Vagina (tissue), 2 donors: ENCODE measurements at places on chromosomes 1 and 21. TPM values are rescaled to one million over a fixed set of nuclear protein-coding genes. Genes with fewer than 3 reads are reported as not detected.

- no peaks in the 10 kb centered on the region for H3K27me3 ChIP-seq
- no peak for DNase-seq
- no peaks in the 10 kb centered on the region for H3K36me3 ChIP-seq
- H3K4me1 ChIP-seq = no peaks in the 10 kb centered on the region
- no peak overlapping the region for H3K27ac ChIP-seq
Observed at GRCh38 chr1:170853302-170853701, 82.0 kb upstream of the MROH9 start.

DNA sequence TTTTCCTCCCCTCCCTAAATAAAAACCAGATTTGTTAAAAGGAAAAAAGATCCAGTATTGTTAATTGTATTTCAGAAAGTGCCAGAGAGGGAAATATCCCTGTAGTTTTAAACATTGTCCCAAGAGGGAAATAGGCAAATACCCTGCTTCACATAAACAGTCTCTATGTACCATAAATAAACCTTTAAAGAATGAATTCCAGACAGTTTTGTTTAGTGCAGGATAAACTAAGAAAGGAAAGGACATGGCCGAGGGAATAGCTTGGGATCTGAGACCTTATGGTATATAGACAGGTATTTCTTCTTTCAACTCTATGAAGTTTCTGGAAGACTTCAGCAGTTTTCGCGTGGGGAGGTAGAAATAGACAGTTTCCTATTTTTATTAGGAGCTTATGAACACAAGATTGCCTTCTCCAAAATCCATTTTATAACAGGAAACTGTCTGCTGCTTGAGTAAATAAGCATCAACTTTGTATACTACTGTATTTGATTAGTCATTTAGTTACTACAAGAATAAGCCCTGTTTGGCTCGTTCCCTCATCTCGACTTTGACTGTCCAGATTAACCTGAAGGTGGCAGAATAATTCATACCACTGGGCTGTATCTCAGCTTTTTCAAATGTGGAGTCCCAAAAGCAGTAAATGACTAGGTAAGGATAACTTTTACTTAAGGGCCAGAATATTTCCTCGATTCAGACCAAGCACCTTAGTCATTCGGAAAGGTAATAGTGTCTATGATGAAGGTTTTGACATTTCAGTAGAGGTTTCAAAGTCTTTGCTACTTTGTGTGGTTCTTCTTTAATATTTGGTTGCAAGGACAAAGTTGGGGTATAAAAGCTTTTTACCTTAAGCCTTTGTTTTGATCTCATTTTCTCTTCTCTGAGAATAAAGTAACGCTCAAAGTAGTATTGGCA lies 177.5 kb downstream of the VPS13D start:
- no peaks in the 10 kb centered on the region for H3K27me3 ChIP-seq
- no peak for DNase-seq
- H3K4me1 ChIP-seq = peaks cover 47% of the 10 kb centered on the region
- H3K4me3 ChIP-seq = no peak overlapping the region
- H3K27ac ChIP-seq = peak overlapping the region; percentile 65

DNA sequence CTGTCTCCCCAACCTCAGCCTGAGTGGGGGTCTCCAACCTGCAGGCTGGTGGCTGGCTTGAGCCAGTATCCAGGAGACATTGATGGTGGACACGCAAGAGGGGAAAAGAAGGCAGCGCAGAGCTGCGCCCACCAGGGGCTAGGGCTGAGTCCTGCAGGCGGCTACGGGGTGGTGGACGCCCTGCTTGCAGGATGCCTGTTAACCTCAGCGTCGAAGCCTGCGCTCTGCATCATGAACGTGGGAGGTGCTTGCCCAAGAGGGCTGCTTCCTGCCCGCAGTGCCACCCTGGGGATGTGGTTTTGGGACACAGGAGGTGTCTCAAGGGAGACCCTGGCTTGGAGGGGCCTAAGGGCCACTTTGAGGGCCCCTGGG lies 11.6 kb downstream of the CFAP410 start:
- H3K4me3 ChIP-seq = no peak overlapping the region
- H3K4me1 ChIP-seq = no peaks in the 10 kb centered on the region
- peaks cover 34% of the 10 kb centered on the region for H3K36me3 ChIP-seq
- no peaks in the 10 kb centered on the region for H3K27me3 ChIP-seq

DNA sequence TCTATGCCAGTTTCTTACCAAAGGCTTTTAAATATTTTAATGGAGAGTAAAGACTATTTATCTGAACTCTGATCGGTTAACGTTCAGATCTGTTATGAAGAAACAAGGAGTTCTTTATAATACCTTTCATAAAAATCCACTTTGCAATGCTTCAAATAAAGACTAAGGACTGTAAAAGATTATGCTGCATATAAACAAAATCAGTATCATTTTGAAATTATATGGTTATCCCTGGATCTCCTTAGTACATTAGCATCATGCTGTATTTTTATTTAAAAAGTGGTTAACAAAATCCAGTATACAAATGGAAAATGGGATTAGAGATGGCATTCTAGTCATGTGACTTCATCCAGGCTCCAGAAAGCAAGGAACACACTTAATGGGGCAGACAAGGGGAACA lies 386.8 kb downstream of the LMO4 start:
- H3K36me3 ChIP-seq = no peaks in the 10 kb centered on the region
- H3K27ac ChIP-seq = no peak overlapping the region
- no peaks in the 10 kb centered on the region for H3K27me3 ChIP-seq
- H3K4me3 ChIP-seq = no peak overlapping the region

- DNase-seq = no peak
- H3K4me1 ChIP-seq = no peaks in the 10 kb centered on the region
- H3K36me3 ChIP-seq = no peaks in the 10 kb centered on the region
- H3K27ac ChIP-seq = no peak overlapping the region
- H3K4me3 ChIP-seq = no peak overlapping the region
- no peaks in the 10 kb centered on the region for H3K27me3 ChIP-seq
Observed at GRCh38 chr1:158248771-158249170, 5.5 kb upstream of the CD1A start.

- no peak overlapping the region for H3K4me3 ChIP-seq
- no peaks in the 10 kb centered on the region for H3K4me1 ChIP-seq
- no peaks in the 10 kb centered on the region for H3K36me3 ChIP-seq
Observed at GRCh38 chr1:240424740-240425464, 187.1 kb downstream of the GREM2 start.

DNA sequence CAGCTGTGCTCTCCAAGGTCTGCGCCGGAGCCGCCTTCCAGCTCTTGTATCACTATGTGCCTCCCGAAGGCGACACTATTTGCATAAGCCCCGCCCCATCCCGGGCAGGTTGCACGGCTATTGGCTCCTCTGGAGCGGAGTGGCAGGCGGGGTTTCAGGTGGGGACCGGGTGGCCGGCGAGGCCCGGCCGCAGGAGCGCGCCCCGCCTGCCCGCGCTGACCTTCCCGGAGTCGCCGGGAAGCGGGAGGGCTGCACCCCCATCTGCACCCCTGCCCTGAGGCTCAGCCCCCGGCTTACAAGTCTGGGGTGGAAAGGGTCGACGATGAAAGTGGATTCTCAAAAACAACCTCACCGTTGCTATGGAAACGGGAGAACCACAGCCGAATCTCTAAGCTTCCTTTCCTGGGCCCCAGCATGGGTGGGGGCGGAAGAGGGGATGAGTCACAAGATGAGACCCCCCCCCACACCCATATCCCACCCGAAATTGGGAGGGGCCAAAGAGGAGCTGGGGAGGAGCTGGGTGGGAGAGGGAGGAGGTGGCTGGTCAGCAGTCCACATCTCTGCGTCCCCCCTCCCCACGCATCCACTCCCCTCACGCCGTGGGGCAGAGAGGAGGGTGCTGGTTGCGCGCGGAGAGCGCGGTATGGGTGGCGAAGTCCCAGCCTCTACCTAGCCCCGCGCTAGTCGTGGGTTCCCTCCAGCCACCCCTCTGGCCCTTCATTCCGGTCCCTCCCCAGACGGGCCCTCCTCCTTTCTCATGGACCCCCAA lies at the start of gene HPCAL4:
Gene HPCAL4 (minus strand): TSS at position 51 of the 769 bp plus-strand sequence. CDS start 6,830 bp downstream, outside the sequence.
- H3K36me3 ChIP-seq = no peaks in the 10 kb centered on the region
- DNase-seq = no peak
- peak within 1 kb of the TSS; percentile 34 for H3K4me3 ChIP-seq
- H3K4me1 ChIP-seq = peaks cover 21% of the 10 kb centered on the region

DNA sequence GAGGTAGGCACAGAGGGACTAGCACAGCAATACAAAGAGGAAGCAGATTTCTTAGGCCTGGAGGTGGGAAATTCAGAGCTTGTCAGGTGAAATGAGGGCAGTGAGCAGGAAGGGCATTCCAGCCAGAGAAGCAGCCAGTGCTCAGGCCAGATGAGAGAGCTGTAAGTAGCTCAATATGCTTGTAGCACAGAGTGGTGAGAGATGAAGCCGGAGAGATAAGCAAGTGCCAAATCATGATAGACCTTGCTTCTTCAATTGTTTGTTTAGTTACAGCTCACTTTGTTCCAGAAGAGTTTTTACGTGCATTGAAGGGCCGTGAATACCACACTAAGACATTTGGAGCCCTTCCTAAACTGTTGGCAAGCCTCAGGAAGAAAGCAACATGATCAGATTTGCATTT lies 42.0 kb upstream of the ADAMTS1 start:
- H3K36me3 ChIP-seq = no peaks in the 10 kb centered on the region
- no peaks in the 10 kb centered on the region for H3K27me3 ChIP-seq
- H3K4me3 ChIP-seq = no peak overlapping the region
- no peaks in the 10 kb centered on the region for H3K4me1 ChIP-seq
- no peak for DNase-seq

Gene KCNE2
- total RNA-seq = not detected

Gene NES
- total RNA-seq = 16.0 TPM

Gene PDPN
- 43.7 TPM for total RNA-seq

Gene HPCA
- total RNA-seq = not detected

Gene CCDC181
- 1.5 TPM for total RNA-seq

Gene CNKSR1
- total RNA-seq = 21.9 TPM

Gene TMCO4
- total RNA-seq = 28.7 TPM

Gene CFHR4
- not detected for total RNA-seq

Gene GCSAML
- not detected for total RNA-seq

Gene KIF14
- total RNA-seq = 0.74 TPM
